ENCODE measurements at places on chromosomes 5 and 9. TPM values are rescaled to one million over a fixed set of nuclear protein-coding genes. Genes with fewer than 3 reads are reported as not detected.

DNA sequence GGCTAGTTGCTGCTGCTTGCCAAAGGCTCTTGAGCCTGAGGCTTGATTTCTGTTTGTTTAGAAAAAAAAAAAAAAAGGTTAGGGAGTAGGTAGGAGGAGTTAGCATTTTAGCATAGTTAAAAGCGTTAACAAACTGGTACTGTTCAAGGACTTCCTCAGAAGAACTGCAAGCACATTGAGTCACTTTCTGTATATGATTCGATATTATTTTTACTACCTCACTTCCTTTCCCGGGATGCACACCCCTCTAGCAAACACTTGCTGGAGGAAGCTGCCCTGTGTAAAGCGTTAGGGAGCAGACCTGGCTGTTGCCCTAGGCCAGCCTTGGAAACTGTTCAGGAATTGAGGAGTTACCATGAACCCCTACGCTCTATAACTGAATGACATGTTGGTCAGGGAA, 15.7 kb upstream of the CEP120 start:
- H3K36me3 ChIP-seq: no peaks in the 10 kb centered on the region
- H3K27me3 ChIP-seq: no peaks in the 10 kb centered on the region
- H3K4me1 ChIP-seq: peaks cover 17% of the 10 kb centered on the region

FAM163B gene
- not detected for total RNA-seq

SPINK7 gene
- not detected for total RNA-seq

GRCh38 chr9:136584934-136585333, 39.1 kb upstream of the NOTCH1 start:
- no peaks in the 10 kb centered on the region for H3K36me3 ChIP-seq
- no peak overlapping the region for H3K4me3 ChIP-seq
- DNase-seq: no peak
- peaks cover 14% of the 10 kb centered on the region for H3K4me1 ChIP-seq
- no peaks in the 10 kb centered on the region for H3K27me3 ChIP-seq

GRCh38 chr5:149594206-149594895, 13.1 kb downstream of the ARHGEF37 start:
- H3K27ac ChIP-seq: no peak overlapping the region
- no peaks in the 10 kb centered on the region for H3K36me3 ChIP-seq
- H3K4me1 ChIP-seq: peaks cover 3% of the 10 kb centered on the region
- no peak for DNase-seq
- H3K4me3 ChIP-seq: no peak overlapping the region

AK8 gene
- not detected for total RNA-seq

PHF19 gene
- total RNA-seq: 116 TPM

DNA sequence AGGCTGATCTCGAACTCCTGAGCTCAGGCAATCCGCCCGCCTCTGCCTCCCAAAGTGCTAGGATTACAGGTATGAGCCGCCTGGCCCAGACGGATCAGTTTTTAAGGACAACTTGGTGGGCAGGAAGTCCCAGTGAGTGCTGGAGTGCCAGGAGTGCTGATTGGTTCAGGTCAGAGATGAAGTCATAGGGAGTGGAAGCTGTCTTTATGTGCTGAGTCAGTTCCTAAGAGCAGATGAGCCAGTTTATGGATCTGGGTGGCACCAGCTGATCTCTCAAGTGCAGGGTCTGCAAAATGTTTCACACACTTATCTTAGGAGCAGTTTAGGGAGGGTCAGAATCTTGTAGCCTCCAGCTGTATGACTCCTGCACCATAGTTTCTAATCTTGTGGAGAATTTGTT, 292.1 kb upstream of the ELAVL2 start:
- H3K4me3 ChIP-seq: no peak overlapping the region
- no peaks in the 10 kb centered on the region for H3K27me3 ChIP-seq
- no peak for DNase-seq
- no peaks in the 10 kb centered on the region for H3K36me3 ChIP-seq
- no peak overlapping the region for H3K27ac ChIP-seq
- no peaks in the 10 kb centered on the region for H3K4me1 ChIP-seq

DNA sequence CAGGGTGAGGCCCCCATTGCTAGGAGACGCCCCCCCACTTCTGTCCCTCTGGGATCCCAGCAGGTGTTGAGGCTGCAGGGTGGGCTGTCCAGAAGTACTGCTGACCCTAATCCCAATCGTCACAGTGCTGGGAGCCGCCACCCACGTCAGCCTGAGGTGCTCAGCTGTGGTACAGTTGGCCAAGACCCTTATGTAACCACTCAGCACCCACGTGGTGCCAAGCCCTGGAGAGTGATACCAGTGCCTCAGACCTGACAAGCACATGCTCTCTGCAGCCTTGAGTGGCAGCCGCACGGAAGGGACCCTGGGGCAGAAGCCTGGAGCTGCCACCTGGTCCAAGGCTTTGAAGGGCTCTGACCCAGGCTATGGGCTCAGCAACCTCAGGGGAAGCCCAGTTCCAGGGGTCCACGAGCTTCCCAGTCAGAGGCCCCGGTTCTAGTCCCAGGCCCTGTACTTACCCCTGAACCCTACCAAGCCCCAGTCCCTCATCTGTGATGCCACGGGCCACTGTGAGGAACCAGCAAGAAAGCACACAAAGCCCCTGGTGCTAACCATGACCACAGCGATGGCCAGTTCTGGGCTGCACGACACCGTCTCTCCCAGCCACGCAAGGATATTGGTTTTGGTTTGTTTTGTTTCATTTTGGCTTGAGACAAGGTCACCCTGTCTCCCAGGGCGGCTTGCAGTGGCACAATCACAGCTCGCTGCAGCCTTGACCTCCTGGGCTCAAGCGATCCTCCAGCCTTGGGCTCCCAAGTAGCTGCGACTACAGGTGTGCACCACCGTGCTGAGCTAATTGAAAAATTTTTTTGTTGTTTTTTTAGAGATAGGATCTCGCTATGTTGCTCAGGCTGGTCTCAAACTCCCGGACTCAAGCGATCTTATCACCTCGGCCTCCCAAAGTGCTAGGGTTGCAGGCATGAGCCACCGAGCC, 50.7 kb downstream of the DBH start:
- H3K4me1 ChIP-seq: no peaks in the 10 kb centered on the region
- no peak for DNase-seq
- H3K4me3 ChIP-seq: no peak overlapping the region
- no peaks in the 10 kb centered on the region for H3K36me3 ChIP-seq

GRCh38 chr9:104984948-104985347, 57.0 kb upstream of the ABCA1 start:
- H3K27ac ChIP-seq: no peak overlapping the region
- DNase-seq: no peak
- H3K4me1 ChIP-seq: no peaks in the 10 kb centered on the region
- no peaks in the 10 kb centered on the region for H3K36me3 ChIP-seq
- no peaks in the 10 kb centered on the region for H3K27me3 ChIP-seq

DNA sequence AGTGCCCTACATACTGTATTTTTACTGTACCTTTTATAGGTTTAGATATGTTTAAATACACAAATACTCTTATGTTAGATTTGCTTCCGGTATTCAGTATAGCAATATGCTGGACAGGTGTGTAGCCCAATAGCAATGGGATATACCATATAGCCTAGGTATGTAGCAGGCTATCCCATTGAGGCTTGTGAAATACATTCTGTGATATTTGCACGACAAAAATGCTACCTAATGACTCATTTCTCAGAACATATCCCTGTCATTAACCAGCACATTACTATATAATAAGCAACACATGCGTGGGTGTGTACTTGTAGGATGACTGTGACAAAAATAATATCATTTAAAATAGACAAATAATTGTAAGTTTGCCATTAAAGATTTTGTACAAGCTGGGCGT, 208.8 kb downstream of the MRPS30 start:
- H3K36me3 ChIP-seq: no peaks in the 10 kb centered on the region
- DNase-seq: no peak
- no peak overlapping the region for H3K27ac ChIP-seq
- H3K27me3 ChIP-seq: no peaks in the 10 kb centered on the region
- no peaks in the 10 kb centered on the region for H3K4me1 ChIP-seq

DNA sequence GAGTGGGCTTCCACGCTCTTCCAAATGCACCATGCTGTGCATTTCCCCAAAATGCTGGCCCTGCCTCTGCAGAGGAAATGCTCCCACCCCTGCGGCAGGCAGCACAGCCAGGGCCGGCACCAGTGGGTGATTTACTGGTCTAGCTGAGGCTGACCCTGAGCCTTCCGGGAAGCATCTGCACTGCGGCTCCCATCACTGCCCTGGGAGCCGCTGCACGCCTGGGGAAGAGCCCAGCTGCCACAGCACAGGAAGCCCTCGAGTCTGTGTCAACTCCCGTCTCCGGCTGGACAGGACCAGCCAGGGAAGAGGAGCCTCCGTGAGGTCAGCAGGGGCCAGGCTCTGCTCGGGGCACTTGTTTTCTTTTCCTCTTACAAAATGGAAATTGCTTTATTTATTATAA, 25.1 kb upstream of the EEIG1 start:
- H3K4me1 ChIP-seq: peaks cover 18% of the 10 kb centered on the region
- no peaks in the 10 kb centered on the region for H3K36me3 ChIP-seq
- no peak for DNase-seq
- H3K4me3 ChIP-seq: no peak overlapping the region

- H3K27me3 ChIP-seq: no peaks in the 10 kb centered on the region
- H3K4me1 ChIP-seq: no peaks in the 10 kb centered on the region
- H3K36me3 ChIP-seq: no peaks in the 10 kb centered on the region
- no peak overlapping the region for H3K27ac ChIP-seq
- no peak overlapping the region for H3K4me3 ChIP-seq
Measured at GRCh38 chr9:16597136-16597535, 273.3 kb downstream of the BNC2 start.

GRCh38 chr5:151118913-151119575, 38.2 kb upstream of the TNIP1 start:
- H3K27ac ChIP-seq: no peak overlapping the region
- no peaks in the 10 kb centered on the region for H3K27me3 ChIP-seq
- no peak for DNase-seq
- H3K36me3 ChIP-seq: peaks cover 51% of the 10 kb centered on the region
- H3K4me1 ChIP-seq: peaks cover 13% of the 10 kb centered on the region
- no peak overlapping the region for H3K4me3 ChIP-seq

GRCh38 chr5:84260939-84261338, 123.7 kb downstream of the EDIL3 start:
- no peaks in the 10 kb centered on the region for H3K36me3 ChIP-seq
- no peaks in the 10 kb centered on the region for H3K4me1 ChIP-seq
- H3K27me3 ChIP-seq: no peaks in the 10 kb centered on the region

DMRTA1 gene
- not detected for total RNA-seq

GEMIN5 gene
- 28.4 TPM for total RNA-seq

- DNase-seq: no peak
- no peaks in the 10 kb centered on the region for H3K27me3 ChIP-seq
- H3K4me1 ChIP-seq: no peaks in the 10 kb centered on the region
- no peaks in the 10 kb centered on the region for H3K36me3 ChIP-seq
- no peak overlapping the region for H3K27ac ChIP-seq
Measured at GRCh38 chr9:16128003-16128402, 575.2 kb downstream of the CCDC171 start.

GRCh38 chr5:141845371-141845851, 32.8 kb downstream of the PCDH1 start:
- no peaks in the 10 kb centered on the region for H3K27me3 ChIP-seq
- H3K36me3 ChIP-seq: no peaks in the 10 kb centered on the region
- DNase-seq: no peak
- no peak overlapping the region for H3K4me3 ChIP-seq

GRCh38 chr5:91384671-91385430, 1.7 kb upstream of the ARRDC3 start:
- H3K36me3 ChIP-seq: no peaks in the 10 kb centered on the region
- H3K27ac ChIP-seq: peak overlapping the region; percentile 100
- peaks cover 8% of the 10 kb centered on the region for H3K4me1 ChIP-seq
- peak; percentile 71 for DNase-seq
- peak overlapping the region; percentile 71 for H3K4me3 ChIP-seq

- no peaks in the 10 kb centered on the region for H3K36me3 ChIP-seq
- no peak overlapping the region for H3K27ac ChIP-seq
- H3K27me3 ChIP-seq: no peaks in the 10 kb centered on the region
- no peaks in the 10 kb centered on the region for H3K4me1 ChIP-seq
Measured at GRCh38 chr5:164354139-164354751, 848.8 kb downstream of the MAT2B start.

C9 gene
- total RNA-seq: 0.13 TPM

SEMA5A gene
- 0.28 TPM for total RNA-seq

GRCh38 chr9:86721226-86721781, 226.0 kb downstream of the GAS1 start:
- no peaks in the 10 kb centered on the region for H3K36me3 ChIP-seq
- H3K27ac ChIP-seq: no peak overlapping the region
- H3K27me3 ChIP-seq: no peaks in the 10 kb centered on the region
- H3K4me3 ChIP-seq: no peak overlapping the region
- H3K4me1 ChIP-seq: no peaks in the 10 kb centered on the region

GRCh38 chr5:146193285-146193684, 10.1 kb upstream of the RBM27 start:
- H3K36me3 ChIP-seq: no peaks in the 10 kb centered on the region
- H3K27ac ChIP-seq: no peak overlapping the region
- no peak overlapping the region for H3K4me3 ChIP-seq
- no peaks in the 10 kb centered on the region for H3K27me3 ChIP-seq
- DNase-seq: no peak
- H3K4me1 ChIP-seq: no peaks in the 10 kb centered on the region

TRIM7 gene
- 0.38 TPM for total RNA-seq

Measured in GM12878 (cell line).